Left hindlimb (tissue), 1 donor: ENCODE measurements at places on chromosomes 5 and 9.

GRCh38 chr9:19931098-19931890 is 142.5 kb upstream of the SLC24A2 start:
- no peak for DNase-seq

- DNase-seq: no peak
Observed at GRCh38 chr5:177410575-177410974, 1.2 kb upstream of the F12 start.

DNA sequence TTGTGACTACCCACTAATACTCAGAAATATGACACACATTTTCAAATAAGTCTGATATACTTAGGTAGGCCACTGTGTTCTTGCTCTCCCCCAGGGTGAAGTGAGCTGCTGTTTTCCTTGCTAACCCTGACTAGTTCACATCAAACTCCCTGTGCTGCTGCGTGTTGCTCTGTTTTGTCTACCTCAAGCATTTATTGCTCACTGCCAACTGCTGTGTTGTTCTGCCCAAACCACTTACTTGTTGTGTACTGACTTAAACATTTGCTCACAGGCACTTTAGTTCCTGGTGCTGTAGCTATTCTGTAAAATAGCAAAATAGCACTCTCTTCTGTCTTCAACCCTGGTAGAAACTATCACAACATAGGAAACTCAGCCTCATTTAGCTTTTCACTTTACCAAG is 255.7 kb downstream of the HCN1 start:
- no peak for DNase-seq

- no peak for DNase-seq
Observed at GRCh38 chr9:3478549-3478953, 47.2 kb downstream of the RFX3 start.

- DNase-seq: no peak
Observed at GRCh38 chr9:4082948-4083347, 216.9 kb downstream of the GLIS3 start.

DNA sequence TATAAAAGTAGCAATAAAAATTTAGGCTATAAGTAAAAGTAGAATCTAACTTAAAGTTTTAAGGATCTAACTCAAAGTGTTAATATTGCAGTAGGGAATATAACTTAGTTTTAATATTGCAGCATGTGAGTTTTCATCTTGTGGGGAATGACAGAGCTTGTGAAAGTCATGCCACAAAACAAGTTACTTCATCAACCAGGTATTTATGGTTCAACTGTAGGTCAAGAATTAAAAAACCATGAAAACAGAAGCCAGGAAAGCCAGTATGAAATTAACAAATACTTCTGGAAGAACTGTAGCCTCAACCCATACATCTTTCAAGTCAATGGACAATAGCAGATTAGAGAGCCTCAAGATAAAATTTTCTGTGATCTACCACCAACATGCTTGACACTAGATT is 19.0 kb downstream of the HMGCS1 start:
- DNase-seq: no peak

DNA sequence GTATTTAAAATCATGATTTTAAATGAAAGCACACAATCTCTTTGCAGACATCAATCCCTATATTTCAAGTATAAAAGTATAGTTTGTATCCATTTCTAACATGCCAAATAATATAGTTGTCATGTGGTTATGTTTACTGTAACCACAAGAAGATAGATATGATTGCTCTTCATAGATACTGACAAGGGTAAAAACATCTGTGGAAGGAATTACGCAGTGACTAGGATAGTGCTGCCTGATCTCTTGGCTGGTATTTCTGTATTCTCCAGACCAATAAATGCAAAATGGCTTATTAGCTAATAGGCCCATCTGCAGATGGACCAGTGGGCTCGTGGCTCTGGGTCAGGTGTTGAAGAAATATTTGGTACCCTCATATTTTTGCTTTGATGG is 34.9 kb upstream of the FBN2 start:
- no peak for DNase-seq

GRCh38 chr9:112601636-112602035 is 115.0 kb downstream of the KIAA1958 start:
- DNase-seq: no peak

GRCh38 chr5:157290156-157290980 is 24.4 kb downstream of the CYFIP2 start:
- DNase-seq: no peak

GRCh38 chr5:14373685-14374084 is 207.9 kb upstream of the OTULINL start:
- DNase-seq: no peak

- DNase-seq: no peak
Observed at GRCh38 chr9:101418518-101419430, 16.8 kb downstream of the ALDOB start.

DNA sequence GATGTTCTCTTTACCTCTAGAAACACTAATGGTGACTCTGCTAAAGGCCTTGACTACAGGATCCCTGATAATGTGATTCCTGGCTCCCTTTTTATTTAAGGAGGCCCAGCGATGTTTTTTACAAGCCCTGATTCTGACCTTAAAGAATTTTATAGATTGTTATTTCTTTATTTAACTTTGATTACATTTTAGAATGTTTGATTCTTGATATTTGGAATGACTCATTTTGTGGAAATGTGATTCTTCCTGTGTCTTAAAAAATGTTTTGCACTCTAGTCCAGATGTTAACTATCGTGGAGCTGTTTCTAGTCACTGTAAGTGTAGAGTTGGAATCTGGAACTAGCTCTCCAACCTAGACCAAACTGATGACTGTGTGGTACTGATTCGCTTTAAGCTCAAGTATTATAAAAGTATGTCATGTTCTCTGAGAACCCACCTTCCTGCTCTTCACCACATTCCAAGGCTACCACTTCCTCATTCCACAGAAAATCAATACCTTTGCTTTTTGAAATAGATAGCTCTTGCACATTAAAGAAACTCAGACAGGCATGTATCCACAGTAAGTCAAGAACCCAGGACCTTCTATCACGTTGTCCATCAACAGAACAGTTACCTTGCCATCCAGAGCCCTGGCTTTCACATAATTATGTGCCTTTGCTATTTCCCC is 65.2 kb downstream of the JMY start:
- no peak for DNase-seq

- DNase-seq: no peak
Observed at GRCh38 chr5:149871471-149871870, 73.1 kb downstream of the PDE6A start.

GRCh38 chr9:109450346-109450745 is 47.8 kb downstream of the PTPN3 start:
- no peak for DNase-seq

- DNase-seq: no peak
Observed at GRCh38 chr5:145588113-145588512, 247.0 kb downstream of the PRELID2 start.

GRCh38 chr9:121388140-121388905 is 18.3 kb upstream of the STOM start:
- DNase-seq: no peak

DNA sequence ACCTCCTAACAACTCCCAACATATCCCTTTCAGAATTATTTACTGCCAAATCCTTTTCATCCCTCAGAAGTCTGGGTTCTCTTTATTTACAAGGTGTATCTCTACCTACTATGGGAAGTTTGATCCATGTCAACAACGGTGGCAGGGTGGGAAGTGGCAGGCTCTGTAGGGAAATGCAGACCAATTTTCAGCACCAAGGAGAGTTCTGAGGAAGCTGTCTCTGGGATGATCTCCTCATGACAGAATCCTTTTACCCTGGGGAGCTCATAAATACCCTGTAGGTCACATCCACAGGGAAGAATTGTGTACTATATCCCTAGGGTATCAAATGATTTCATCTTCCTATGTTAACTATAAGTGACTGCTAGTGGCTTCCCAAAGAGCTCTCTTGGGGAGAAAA is 107.8 kb upstream of the NEK6 start:
- no peak for DNase-seq

DNA sequence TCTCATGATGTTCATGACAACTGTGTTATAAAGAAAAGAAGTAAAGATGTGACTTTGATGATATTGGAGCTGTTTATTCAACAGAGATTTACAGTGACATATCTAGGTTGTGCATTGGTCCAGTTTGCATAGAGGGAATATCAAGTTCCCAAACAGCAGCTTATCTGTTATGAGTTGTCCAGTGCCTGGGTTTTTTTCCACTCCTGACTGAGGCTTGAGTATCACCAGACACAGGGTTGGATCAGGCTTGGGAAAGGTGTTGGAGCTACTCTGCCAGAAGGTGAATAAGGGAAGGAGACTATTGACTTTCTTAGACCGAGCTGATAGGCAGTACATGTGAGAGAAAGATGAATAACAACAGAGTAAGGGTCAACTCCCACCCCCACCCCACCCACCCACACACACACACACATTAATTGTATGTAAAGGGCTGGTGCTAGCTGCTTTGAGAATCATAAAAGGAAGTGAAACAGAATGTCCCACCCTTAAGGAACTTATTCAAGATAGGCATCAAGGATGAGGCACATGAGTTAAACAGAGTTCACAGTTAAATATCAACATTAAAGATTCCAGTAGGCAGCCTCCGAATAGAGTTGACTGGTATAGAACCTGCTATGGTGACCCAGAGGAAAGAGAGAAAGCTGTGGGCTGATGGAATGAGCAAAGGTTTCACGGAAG is 33.0 kb upstream of the RASGRF2 start:
- no peak for DNase-seq

- DNase-seq: no peak
Observed at GRCh38 chr5:132489871-132490483, 596 bp downstream of the IRF1 start.

DNA sequence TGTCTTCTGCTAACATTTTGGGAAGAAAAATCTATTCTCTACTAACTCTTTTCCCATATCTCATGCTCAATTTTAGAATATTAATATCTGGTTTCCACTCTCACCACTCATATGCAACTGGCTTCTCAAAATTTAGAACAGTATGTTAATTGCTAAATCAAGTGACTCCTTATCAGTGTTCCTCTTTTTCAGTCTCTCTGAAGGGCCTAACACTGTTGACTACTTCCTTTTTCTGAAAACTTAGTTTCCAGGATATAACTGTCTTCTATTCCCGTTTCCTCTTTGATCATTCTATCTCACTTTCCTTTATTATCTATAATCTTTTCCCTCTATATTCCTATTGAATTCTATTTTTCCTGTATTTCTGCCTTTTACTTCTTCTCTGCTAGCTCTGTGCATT is 1717.2 kb upstream of the C9orf72 start:
- no peak for DNase-seq

DNA sequence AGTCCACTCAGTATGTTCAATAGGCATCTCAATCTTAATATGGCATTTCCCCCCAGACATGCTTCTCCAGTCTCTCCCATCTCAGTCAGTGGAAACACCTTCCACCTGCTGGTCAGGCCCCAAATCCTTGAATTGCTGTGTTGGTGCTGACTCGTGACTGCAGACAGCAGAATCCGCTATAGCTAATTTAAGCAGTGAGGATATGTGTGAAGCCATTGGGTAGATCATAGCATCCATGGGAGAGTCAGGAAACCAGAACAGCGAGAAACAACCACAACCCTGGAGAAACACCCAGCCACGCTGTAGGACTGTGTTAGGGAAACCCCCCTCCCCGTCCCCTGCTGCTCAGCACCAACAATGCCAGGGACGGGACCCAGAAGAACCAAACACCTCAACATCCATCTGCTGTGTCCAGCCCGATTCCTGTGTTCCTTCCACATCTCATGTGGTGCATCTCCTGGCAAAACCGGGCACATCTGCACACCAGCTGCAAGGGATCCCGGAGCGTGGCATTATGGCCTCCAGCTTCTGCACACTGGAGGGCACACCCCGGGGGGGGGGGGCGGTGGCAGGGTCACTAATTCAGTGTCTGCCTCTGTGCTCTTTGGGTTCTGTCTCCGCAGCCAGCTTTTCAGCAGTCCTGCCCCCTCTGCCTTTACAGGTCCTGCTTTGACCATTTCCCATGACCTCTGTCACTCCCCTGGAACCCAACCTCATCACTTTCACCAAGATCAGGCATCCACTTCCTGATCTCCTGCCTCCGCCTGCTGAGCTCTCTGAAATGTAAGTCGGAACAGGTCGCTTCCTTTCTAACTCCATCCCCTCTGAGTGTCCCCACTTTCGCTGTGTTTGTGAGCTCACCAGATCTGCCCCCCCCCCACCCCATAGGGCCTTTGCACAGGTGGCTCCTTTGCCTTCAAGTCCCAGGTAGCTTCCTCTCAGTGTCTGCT is 2.4 kb upstream of the PLEKHG4B start:
- DNase-seq: no peak

DNA sequence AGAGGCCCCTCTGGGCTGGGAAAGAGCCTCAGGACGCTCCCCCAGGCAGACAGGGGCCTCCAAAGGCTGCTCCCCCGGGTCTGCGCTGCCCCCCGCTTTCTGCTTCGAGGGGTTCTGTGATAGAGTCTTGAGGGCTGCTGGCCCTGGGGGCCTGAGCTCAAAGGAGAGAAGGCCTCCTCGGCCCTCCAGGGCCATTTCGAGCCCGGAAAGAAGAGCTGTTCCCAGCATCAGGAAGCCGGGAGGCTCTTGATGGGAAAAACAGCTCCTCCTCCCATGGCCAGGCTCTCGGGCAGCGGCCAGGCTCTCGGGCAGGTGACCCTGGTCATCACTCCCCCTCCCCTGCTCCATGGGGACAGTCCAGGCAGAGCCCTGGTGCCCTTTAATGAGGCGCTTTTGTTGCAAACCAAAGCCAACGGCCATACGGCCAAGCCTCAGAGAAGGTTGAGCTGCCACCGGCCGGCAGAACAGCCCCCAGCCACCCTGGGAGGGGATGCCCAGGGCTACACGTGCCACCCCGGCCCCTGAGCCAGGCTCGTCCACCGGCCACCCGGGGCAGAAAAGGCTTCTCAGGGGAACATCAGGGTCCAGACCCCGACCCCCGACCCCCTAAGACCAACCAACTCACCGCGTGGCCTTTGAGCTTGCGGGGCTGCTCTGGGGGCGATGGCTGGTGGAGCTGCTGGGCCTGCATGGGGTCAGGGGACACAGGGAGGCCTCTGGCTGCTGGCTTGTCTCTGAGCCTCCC is 16.2 kb upstream of the QSOX2 start:
- DNase-seq: no peak

DNA sequence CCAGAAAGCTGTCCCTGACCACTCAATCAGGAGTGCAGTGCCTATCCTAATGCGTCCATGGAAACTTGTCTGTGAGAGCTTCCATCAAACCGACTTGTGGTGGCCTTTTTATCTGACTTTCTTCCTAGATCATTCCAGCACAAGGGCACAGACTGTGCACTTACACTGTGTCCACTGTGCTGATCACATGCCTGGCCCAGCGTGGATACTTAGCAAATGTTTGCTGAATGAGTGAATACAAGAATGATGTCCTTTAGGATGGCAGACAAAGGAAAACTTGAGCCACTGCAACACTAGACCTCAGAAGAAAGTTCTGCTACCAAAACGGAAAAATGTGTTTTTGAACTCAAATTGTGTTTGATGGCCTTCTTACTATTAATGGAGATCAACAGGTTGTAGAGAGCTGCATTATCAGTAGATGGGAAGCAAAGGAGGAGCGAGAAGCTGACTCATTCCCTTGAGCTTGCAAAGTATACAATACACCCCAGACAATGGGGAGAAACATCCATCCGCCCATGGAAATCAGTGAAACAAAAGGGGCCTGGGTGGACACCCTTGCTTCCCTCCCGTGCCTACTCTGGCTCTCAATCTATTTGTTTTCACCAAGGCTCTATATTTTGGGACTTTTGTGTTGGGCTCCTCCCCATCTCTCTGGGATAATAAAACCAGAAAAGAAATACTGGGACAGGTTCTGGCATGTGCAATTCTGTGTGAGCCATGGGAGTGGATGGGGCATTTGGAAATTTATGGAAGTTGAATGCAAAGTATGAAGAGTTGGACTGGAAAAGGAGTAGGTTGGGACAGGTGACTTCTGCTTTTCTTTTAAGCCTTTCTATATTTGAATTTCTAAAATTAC is 76.2 kb upstream of the ZFAND5 start:
- DNase-seq: no peak

- DNase-seq: no peak
Observed at GRCh38 chr5:3101561-3101960, 350.1 kb upstream of the IRX2 start.
